Foreskin fibroblast (primary cell): ENCODE measurements at places on chromosomes 2 and 18.

DNA sequence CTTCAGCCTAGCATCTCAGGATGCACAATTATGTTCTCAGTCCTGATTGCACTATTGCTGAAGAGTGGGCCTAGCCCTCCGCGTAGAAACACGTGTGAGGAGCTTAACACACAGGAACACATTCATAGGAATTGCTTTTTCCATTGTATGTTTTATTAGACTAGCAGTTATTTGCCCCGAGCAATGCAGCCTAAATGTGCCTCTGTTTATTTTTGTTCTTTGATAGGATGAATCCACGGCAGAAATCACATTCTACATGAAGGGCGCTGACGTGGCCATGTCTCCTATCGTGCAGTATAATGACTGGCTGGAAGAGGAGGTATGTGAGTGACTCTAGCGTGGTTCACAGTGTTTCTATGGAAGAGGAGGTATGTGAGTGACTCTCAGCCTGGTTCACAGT, 65.9 kb upstream of the NFATC1 start:
- no peak for DNase-seq

DNA sequence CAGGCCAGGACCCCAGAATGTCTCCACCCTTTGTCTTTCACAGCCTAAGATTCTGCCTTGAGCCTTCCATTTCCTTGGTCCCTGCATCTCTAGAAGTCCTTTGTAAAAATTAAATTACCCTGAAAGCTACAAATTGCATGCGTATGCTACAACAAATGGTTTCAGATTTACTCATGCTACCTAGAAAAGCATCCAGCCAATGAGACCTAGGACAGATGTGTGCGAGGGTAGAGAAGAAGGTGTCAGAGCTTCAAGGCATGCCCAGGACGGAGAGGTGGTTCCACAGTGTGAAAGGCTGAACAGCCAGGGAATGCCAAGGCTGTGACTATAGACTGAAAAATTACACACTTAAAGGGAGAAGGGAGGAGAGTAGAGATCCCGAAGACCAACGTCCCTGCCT, 40.2 kb downstream of the CCBE1 start:
- no peak for DNase-seq

- no peak for DNase-seq
Observed at GRCh38 chr2:19332503-19332902, 25.9 kb downstream of the OSR1 start.

GRCh38 chr2:199223791-199224190, 233.9 kb downstream of the SATB2 start:
- DNase-seq, result no peak

- no peak for DNase-seq
Observed at GRCh38 chr2:33241581-33241980, 234.9 kb upstream of the RASGRP3 start.

DNA sequence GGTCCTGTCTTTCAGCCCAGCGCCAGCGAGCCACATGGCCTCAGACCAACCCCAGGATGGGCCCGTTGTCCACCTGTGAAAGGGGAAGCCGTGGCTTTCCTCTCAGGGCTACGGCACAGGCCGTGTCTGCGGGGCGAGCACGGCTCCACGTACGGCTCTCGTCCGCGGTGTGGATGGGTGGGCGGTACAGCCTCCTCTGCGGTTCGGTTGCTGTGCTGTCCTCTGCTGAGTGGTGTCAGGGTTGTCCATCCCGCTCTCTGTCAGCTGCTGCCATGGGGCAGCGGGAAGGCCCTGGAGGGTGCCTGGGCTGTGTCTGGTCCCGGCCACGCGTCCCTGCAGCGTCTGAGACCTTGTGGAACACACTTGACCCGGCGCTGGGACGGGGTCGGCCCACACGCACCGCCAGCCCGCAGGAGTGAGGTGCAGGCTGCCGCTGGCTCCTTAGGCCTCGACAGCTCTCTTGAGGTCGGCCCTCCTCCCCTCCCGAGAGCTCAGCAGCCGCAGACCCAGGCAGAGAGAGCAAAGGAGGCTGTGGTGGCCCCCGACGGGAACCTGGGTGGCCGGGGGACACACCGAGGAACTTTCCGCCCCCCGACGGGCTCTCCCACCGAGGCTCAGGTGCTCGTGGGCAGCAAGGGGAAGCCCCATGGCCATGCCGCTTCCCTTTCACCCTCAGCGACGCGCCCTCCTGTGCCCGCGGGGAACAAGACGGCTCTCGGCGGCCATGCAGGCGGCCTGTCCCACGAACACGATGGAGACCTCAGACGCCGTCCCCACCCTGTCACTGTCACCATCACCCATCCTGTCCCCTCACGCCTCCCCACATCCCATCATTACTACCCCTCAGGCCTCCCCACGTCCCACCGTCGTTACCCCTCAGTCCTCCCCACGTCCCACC, 128.7 kb downstream of the NFATC1 start:
- DNase-seq, result no peak

DNA sequence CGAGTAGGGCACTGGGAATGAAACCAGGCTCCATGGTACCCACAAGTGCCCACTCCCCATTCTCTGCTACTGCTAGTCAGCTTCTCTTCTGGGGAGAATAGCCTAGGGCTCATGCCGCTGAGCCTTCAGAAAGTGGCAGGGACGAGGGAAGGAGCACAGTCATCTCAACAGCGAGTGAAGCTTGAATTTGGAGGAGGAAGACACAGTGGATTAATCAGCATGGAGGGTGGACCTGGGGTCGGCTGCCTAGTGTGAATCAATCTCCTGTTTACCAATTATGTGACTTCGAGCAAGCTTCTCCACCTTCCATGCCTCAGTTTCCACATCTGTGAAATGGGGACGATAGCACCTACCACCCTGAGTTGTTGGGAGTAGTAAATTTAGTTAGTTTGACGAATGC, 157.0 kb downstream of the SEPTIN10 start:
- no peak for DNase-seq

GRCh38 chr18:46702471-46702870, 45.5 kb upstream of the LOXHD1 start:
- DNase-seq, result no peak

GRCh38 chr2:214899751-214900150, 90.3 kb upstream of the BARD1 start:
- DNase-seq, result no peak

- peak; percentile 72 for DNase-seq
Observed at GRCh38 chr2:106944215-106944614, 58.2 kb upstream of the ST6GAL2 start.

GRCh38 chr2:3587432-3587831, 7.5 kb upstream of the COLEC11 start:
- no peak for DNase-seq

DNA sequence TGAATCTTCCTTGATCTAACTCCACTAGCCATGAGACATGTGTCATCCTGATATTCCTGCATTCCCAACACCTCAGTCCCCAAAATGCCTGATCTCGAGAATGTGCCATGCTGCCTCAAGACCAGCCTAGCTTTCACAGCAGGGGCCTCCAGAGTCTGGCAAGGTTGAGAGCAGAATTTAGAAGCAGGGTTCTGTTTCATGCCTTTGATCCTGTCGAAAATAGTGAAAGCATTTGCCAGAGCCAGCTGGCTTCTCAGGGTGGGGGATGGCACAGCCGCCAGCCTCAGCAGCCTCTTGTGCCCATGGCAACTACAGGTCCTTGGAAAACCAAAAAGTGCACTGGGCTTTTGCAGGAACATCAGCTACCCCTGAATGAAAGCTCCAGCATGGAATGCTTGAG, 143.5 kb downstream of the RTN4 start:
- no peak for DNase-seq

- no peak for DNase-seq
Observed at GRCh38 chr18:60248336-60249330, 123.9 kb downstream of the MC4R start.

DNA sequence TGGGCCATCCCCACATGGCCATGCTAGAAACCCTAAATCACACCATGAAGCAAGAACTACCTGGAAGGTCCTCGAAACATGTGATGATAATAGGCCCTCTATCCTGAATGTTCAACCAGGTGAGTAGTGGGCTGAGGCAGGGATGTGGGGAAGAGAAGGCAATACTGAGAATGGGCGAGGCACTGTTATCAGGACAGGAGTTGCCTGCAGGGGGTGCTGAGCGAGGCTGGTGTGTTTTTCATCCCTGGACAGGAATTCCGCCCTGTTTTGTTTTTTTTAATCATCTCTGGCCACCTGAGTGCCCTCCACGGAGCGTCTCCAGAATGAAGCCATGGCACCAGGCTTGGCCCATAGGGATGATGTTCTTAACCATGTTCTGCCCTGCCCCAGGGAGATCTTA, 103.0 kb upstream of the SOX11 start:
- DNase-seq, result no peak

DNA sequence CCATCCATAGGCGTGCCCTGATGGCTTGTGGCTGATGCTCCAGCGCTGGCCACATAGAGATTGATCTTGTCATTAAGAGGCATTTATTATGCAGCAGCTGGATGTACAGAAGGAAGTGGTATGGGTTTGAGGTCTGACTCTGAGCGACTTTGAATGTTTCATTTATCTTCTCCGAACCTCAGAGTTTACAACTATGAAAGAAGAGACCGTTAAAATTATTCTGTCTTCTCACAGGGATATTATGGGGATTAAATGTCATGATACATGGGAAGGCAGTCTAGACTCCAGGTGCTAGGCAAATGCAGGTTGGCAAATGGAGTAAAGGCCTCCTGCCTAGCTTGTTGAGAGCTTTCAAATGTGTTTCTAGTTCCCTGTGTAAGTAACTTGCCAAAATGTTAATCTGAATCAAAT, 30.3 kb downstream of the MOGAT1 start:
- no peak for DNase-seq

GRCh38 chr2:3442185-3442584, 62.7 kb downstream of the TRAPPC12 start:
- no peak for DNase-seq

GRCh38 chr2:127166231-127166860, 53.8 kb downstream of the CYP27C1 start:
- no peak for DNase-seq

DNA sequence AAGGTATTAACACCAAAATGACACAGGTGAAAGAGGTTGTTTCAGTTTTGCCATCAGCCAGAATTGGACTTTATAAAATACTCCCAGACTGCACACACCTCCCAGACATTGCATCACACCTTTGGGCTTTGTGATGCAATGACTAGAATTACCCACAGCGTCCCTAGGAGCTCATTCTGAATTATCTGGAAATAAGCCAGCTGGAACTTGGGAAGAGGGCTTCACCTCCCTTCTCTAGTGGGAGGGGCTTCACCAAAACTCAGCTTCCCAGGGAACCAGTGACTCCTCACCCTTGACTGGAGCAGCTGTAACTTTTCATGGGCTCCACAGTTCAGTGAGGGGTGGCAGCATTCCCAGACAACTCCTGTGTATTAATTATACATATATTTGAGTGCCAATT, 83.1 kb upstream of the BZW1 start:
- peak; percentile 49 for DNase-seq

- no peak for DNase-seq
Observed at GRCh38 chr2:58557176-58557575, 316.1 kb upstream of the FANCL start.

GRCh38 chr2:8365331-8365910, 316.4 kb upstream of the ID2 start:
- DNase-seq, result no peak

- DNase-seq, result no peak
Observed at GRCh38 chr2:136156411-136156810, 38.5 kb upstream of the CXCR4 start.

GRCh38 chr18:29874519-29875098, 1167.9 kb downstream of the DSC3 start:
- DNase-seq, result no peak

DNA sequence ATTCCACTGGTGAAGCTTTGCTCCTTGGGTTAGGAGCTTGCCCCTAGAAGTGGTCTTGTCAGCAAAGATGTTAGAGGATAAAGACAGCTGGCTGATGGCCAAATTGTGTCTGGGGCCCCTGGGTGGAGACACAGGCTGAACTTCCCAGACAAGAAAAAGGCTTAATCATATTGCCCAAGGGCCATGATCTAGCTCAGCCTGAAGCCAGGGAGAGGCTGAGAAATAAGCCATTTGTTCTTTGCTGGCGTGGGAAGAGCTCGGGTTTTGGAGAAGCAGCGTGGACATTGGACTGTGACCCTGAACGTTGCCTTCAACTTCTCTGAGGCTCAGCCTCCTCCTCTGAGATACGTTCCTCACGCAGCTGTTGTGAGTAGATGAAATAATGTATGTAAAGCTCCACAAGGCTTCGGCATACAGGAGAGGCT, 153.0 kb downstream of the ZFP36L2 start:
- DNase-seq, result peak; percentile 40

DNA sequence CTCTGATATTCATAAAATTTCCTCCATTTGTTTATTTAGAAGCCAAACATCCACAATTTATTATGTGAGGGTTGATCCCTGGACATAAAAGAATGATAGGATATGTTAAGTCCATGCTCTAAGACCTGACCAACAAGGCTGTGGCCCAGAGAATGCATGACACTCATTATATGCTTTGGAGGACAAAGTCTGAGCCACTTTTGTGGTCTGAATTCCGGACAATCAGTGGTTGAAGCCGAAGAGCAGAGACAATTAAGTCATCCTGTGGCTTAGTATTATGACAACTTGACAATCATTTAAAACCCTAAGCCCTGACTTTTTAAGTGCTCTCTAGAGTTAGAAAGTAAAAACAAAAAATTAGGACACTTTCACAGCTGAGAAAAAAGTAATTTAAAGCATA, 483.3 kb downstream of the PLCL1 start:
- no peak for DNase-seq

DNA sequence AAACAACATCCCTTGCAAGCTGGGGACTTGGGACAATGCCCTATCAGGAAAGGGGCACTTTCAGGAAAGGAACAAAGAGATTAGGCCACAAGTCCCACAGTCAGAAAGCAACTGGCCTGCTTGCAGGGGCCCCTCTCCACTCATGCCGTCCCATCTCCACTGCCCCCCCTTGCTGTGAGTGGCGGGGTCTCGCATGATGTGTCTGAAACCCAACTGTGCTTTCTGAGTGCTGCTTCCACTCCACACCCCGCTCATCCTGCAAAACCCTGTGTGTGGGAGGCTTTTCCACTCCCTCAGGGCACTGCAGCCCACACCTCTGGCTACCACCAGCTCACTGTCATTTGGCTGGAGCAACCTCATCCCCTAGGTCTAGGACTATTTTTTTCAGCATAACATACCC, 7.9 kb downstream of the HS6ST1 start:
- DNase-seq, result no peak

GRCh38 chr18:36451454-36452251, 154.1 kb downstream of the FHOD3 start:
- DNase-seq, result peak; percentile 30

- no peak for DNase-seq
Observed at GRCh38 chr2:157318884-157319283, 6.7 kb downstream of the ERMN start.

DNA sequence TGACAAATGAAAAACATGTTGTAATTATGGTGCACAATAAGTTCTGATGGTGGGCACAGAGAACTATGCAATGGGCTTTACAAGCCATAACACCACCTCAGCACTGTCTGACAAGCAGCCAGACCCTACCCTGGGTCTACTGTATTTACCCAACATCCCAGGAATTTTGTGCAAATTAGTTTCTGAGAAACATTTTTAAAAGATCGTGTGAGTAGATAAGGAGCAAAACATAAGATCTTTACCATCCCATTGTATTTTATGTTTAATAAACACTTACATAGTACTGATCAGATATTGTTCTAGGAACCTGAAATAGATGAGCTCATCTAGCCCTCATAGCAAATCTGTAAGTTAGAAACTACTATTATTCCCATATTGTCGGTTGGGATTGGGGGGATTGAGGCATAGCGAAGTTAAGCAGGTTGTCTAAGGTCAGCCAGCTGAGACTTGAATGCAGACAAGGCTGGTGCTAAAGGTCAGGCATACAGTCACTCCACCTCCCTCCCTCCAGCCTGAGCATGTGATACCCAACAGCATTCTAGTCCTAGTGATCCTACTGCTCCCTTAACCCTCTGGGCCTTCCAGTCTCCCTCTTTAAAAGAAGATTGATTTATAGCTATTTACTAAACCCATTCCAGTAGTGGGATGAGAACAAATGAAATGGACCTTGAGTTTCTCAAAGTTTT, 67.4 kb upstream of the STAM2 start:
- DNase-seq, result no peak
